ENCODE measurements at places on chromosomes 7 and 10.

- no peak for DNase-seq
Observed at GRCh38 chr7:82605247-82605864, 161.8 kb upstream of the CACNA2D1 start.

- DNase-seq = no peak
Observed at GRCh38 chr10:58568428-58568935, 55.8 kb downstream of the BICC1 start.

DNA sequence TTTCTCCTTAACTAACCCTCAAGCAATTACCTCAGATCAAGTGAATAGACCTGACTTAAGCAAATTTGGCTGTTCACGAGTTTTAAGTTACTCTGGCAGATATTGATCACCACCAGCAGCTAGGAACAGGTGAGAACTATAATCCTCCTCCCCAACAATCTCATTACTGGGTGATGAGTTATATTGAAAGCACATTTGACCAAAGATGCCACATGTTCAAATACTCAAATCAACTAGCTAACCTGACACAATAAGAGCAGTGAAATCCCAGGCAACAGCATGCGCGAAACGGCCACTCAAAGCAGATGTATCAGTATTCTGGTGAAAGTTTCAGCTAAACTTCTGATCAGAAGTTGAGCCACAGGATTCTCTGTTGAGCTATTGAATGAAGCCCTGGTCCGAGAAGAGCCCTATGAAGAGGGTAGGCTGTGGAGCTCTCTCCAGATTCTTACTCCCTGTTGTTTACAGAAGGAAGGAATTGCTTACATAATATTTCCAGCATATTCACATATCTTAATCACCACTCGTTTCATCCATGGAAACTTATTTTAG is 52.6 kb downstream of the CAV1 start:
- DNase-seq = no peak

DNA sequence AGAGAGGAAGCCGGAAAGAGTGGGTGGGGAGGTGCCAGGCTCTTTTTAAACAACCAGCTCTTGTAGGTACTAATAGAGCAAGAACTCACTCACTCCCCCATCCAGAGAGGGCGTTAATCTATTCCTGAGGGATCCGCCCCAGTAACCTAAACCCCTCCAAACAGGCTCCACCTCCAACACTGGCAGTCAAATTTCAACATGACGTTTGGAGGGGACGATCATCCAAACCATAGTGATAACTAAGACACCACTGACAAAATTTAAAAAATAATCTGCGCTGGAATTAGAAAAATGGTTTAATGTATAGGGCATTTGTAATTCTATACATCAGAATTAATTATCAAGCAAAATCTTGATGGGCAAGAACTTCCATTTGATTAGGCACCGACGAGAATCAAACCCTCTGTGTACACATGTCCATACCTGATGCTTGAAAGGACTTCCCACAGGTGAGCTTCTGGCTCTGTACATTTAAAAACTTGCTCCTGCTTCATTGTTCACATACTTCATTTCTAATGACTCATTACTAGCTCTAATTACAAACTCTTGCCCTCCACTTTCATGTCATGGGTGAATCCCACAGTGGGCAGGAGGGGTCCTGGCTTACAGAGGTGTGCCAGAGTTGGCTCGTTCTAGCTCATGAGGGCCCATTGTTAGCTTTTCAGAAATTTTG is 20.6 kb upstream of the KDM7A start:
- DNase-seq = no peak

- DNase-seq = no peak
Observed at GRCh38 chr10:127194111-127194510, 2.3 kb downstream of the INSYN2A start.

DNA sequence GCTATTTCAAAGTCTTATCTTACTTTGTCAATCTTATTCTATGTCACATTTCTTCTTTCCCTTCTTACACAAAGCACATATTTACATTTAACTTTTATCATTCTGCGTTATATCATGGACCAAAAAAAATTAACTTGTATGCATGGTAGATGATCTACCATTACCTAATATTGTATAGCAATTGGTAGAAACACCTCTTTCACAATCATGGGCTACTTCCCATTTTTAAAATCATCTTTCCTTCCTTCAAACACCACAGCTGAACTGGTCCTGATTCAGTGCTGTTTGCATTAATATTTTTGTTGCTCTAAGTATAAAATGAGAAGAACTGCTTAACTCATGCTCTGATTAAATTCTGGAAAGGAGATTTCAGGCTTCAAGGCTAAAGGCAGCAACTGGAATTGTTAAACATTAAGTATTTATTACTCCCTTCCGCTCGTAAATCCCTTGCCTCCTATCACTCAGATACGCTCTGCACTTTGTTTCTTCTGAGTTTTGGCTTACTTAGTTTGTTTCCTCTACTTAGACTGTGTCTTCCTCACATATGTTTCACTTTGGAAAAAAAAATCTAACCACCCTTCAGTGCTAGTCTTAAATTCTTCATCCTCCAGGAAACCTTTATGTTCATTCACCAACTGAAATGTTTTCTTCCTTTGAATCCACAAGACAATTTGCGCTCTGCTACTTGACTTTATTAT is 901.4 kb downstream of the PCDH15 start:
- DNase-seq = no peak

DNA sequence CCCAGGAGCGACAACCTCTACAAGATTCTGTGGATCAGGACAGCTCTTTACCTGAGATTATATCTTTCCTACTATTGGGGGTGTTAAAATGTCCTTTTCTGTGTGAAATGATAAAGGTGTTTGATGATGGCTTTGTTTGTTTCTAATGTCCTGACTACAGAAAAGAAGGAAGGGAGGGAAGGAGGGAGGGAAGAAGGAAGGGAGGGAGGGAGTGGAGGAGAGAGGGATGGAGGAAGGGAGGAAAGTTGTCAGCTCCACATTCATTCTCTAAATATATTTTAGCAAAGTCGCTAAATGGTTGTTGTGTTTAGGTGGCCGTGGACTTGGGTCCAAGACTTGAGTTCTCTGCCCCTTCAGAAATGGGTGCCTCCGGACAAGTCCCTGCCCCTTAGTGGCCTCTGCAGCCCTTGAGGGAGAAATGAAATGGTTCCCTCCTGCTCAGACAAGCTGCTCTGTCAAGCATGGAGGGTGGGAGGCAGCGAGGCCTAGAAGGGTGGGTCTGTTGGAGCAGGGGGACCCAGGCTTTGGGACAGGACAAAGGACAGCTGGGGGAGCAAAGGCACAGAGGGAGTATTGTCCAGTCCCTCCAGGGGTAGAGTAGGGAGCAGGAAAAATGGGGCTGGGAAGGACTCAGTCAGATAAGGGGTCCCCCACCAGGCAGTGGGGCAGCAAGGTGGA is 4.4 kb downstream of the RGS10 start:
- no peak for DNase-seq

DNA sequence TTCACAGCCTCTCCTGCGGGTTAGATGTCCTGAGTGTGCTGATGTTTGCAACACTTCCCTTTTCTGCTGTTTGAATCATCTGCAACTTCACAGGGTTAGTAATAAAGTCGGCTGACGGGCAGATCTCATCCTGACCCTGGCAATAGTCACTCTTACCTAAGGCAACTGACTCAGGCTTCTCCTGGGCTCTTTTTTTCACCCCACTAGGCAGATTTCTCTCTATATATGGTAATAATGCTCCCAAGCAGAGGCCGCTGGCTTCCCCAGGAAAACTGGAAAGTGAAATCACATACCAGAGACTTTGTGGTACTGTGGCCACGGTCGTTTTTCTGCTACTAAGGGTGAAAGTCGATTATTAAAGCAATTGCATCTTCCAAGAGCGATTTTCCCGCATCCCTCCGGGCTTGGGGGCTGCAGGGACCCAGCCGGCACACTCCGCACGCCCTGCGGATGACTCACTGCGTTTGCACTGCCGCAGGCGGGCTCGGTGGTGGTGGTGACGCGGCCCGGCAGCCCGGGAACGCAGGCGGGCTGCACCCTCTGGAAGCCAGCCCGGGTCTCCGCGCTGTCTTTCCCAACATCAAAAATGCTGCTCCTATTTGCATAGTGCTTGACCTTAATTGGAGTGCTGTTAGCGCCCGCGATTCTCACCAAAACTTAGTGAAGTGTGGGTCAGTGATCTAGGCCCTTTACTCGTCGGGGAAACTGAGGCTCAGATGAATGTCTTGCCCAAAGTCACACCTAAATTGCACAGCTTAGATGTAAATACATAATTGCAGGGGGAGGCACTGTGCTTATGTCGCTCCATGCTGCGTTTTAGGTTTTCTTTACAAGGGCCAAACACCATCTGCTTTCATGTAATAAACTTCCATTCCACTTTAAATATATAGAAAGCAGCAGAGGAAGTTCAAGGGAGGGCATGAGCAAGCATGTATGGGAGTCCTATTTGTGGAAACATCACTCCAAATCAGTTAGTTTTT is 47.6 kb upstream of the ITGB1 start:
- peak; percentile 26 for DNase-seq

DNA sequence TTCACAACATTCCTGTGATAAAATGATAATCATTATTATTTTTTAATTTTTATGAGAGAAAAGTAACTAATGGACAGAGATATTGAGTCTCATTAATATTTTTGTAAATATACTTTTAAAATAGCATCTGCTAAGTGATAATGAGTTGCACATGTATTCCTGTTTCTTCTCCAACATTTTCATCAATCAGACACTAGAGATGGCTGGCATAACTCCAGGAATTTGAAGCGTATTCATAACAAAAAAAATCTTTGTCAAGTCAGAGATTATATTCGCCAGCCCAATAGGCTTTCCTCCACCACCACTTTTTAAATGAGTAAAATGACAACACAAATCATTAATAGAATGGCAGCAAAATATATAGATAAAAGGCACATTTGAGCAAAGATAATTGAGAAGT is 524.0 kb upstream of the KCND2 start:
- no peak for DNase-seq

DNA sequence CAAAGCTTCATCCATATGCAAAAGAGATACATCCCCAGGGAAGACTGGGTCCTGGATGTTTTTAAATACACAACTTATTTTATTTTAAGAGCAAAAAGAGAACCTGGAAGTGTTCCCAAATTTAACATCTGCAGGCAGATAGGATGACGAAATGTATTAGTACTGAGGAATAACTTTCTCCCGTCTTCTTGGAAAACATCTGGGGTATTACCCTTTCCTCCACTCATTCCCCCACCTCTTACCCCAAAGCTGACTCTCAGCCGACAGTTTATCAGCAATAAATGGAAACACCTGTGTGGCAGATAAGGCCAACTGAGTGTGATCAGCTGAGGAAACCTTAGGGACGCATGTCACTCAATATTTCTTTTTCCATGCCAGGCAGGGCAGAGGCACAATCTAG is 435.6 kb upstream of the NPVF start:
- no peak for DNase-seq

GRCh38 chr10:28179743-28180099 is 123.1 kb downstream of the MPP7 start:
- DNase-seq = no peak

DNA sequence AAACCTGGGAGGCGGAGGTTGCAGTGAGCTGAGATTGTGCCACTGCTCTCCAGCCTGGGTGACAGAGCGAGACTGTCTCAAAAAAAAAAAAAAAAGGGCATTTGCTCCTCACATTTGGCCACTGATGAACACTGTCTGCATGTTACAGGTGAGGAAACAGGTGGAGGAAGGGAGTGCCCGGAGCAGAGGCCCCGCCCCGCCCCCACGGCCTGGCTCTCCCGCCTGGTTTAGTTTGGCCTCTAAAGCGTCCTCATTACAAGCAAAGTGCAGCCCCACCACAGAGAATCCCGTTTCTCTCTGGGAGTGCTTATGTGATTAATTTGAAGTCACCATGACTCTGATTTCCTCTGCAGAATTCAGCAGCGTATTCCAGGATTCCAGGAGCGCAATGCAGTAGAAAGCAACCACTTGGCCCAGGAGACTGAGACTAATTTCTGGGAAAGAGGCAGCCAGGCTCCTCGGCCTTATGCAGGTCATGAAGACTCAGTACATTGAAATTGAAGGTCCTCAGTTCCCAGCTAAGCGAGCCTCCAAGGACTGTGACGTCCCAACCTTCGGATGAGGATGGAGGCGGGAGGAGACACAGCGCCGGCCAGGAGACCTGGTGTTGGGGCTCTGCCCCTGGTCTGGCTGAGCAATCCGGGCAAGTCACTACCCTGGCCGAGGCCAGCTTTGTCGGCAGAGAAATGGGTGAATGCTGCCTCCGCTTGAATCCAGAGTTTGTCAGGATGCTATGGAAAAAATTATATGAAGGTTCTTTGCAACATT is 44.7 kb downstream of the RBM17 start:
- DNase-seq = no peak

- DNase-seq = no peak
Observed at GRCh38 chr7:94307399-94308048, 87.2 kb upstream of the COL1A2 start.

DNA sequence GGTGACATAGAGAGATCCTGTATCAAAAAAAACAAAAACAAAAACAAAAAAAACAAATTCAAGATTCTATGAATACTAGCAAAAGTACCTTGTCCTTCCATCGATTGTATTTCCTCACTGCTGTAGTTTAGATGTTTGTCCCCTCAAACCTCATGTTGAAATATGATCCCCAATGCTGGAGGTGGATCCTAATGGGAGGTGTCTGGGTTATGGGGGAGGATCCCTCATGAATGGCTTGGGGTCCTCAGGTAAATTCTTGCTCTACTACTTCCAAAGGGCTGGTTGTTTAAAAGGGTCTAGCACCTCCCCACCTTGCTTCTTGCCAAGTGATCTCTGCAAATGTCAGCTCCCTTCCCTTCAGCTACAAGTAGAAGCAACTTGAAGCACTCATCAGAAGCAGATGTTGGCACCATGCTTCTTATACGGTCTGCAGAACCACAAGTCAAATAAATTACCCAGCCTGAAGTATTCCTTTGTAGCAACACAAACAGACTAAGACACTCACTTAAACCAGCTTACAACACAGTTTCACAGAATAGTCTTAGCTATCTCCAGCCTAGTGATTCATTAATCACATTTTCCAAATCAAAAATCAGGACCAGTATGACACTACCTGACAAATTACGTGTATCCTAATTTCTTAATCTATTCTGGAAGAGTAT is 20.7 kb downstream of the ABI1 start:
- no peak for DNase-seq

GRCh38 chr7:18828260-18828993 is 289.0 kb downstream of the TWIST1 start:
- no peak for DNase-seq

- no peak for DNase-seq
Observed at GRCh38 chr7:107304063-107304462, 135.3 kb downstream of the HBP1 start.

DNA sequence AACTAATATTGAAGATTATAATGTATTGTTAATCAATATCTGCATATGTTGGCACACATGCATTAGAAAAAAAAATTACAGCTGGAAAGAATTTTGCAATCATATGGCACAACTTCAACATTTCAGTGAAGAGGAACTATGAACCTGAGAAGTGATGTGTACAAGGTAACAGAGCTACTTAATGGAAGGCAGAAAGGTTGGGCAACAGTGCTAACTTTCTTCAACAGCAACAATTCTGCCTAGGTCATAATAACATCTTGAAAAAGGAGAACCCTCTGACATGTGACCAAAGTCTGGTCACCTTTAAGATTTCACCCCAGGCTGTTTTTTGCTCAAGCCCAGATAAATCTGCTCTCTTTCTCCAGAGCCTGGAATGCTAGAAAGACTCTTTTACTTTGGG is 47.9 kb upstream of the SKAP2 start:
- DNase-seq = no peak

Data from cortex of kidney (tissue), 1 donor.